ENCODE measurements at places on chromosomes 1 and 21. TPM values are rescaled to one million over a fixed set of nuclear protein-coding genes. Genes with fewer than 3 reads are reported as not detected.

NPPA gene
- total RNA-seq, result not detected

FALEC gene
- total RNA-seq, result 0.63 TPM

KRTAP7-1 gene
- not detected for total RNA-seq

NFIA gene
- total RNA-seq, result 7.0 TPM

Data from endothelial cell of coronary artery (primary cell).